ENCODE measurements at places on chromosomes 7 and 10. TPM values are rescaled to one million over a fixed set of nuclear protein-coding genes. Genes with fewer than 3 reads are reported as not detected.

Gene PTN
- 0.11 TPM for polyA plus RNA-seq

Gene NUTM2B
- 0.14 TPM for polyA plus RNA-seq

Gene ENKUR
- not detected for polyA plus RNA-seq

Gene PRR15
- polyA plus RNA-seq: not detected

Gene CALD1
- polyA plus RNA-seq: 0.13 TPM

Gene HGF
- polyA plus RNA-seq: not detected

Gene DGKB
- not detected for polyA plus RNA-seq

Gene OPN4
- not detected for polyA plus RNA-seq

Gene NEBL
- polyA plus RNA-seq: not detected

Gene NXPH1
- polyA plus RNA-seq: not detected

Gene HIPK2
- 4.4 TPM for polyA plus RNA-seq

Gene SEPTIN14
- polyA plus RNA-seq: not detected

Gene SLC39A12
- not detected for polyA plus RNA-seq

Gene TMEM26
- polyA plus RNA-seq: not detected

Gene AKR1C1
- polyA plus RNA-seq: 0.08 TPM

Gene HYAL4
- polyA plus RNA-seq: not detected

Gene LRRC4
- not detected for polyA plus RNA-seq

Gene ZNF488
- not detected for polyA plus RNA-seq

Gene NRAP
- polyA plus RNA-seq: not detected

Gene VSTM4
- not detected for polyA plus RNA-seq

Gene RPEL1
- not detected for polyA plus RNA-seq

Gene GIMAP8
- polyA plus RNA-seq: 39.9 TPM

Gene MEOX2
- polyA plus RNA-seq: not detected

Gene CDNF
- polyA plus RNA-seq: 0.94 TPM

Gene PKD2L1
- polyA plus RNA-seq: not detected

Gene RNF133
- polyA plus RNA-seq: not detected

Gene KIAA1549
- 0.02 TPM for polyA plus RNA-seq

Gene RARRES2
- polyA plus RNA-seq: not detected

Gene TMEM178B
- polyA plus RNA-seq: 0.23 TPM

Gene NFE2L3
- 7.9 TPM for polyA plus RNA-seq

Gene CCDC6
- 4.4 TPM for polyA plus RNA-seq

Gene STEAP4
- not detected for polyA plus RNA-seq

Gene KCNIP2
- polyA plus RNA-seq: 0.79 TPM

Gene ACTR3C
- 3.6 TPM for polyA plus RNA-seq

Gene ZSCAN25
- polyA plus RNA-seq: 10.2 TPM

Gene SPDYE6
- 0.14 TPM for polyA plus RNA-seq

Gene BRAF
- polyA plus RNA-seq: 10.0 TPM

Gene MBL2
- polyA plus RNA-seq: not detected

Gene UNCX
- not detected for polyA plus RNA-seq

Gene TRIM73
- polyA plus RNA-seq: 0.15 TPM

Gene SAMD9L
- polyA plus RNA-seq: 20.4 TPM

Gene AQP1
- not detected for polyA plus RNA-seq

Gene CPEB3
- 0.88 TPM for polyA plus RNA-seq

Gene PAPOLB
- not detected for polyA plus RNA-seq

Gene SLC4A2
- 24.3 TPM for polyA plus RNA-seq

Gene MMP21
- polyA plus RNA-seq: not detected

Gene LRRC61
- polyA plus RNA-seq: 14.8 TPM

All from CD4-positive, alpha-beta memory T cell (primary cell).